Activated T-cell treated with anti-CD3 and anti-CD28 coated beads, Interleukin-2, amount 50 U/mL, for 1 hour (primary cell): ENCODE measurements at places on chromosomes 16 and 17.

GRCh38 chr17:74677558-74678466, 34.9 kb downstream of the CD300LF start:
- no peak for DNase-seq

GRCh38 chr16:927406-927805, 43.4 kb downstream of the LMF1 start:
- no peak for DNase-seq

DNA sequence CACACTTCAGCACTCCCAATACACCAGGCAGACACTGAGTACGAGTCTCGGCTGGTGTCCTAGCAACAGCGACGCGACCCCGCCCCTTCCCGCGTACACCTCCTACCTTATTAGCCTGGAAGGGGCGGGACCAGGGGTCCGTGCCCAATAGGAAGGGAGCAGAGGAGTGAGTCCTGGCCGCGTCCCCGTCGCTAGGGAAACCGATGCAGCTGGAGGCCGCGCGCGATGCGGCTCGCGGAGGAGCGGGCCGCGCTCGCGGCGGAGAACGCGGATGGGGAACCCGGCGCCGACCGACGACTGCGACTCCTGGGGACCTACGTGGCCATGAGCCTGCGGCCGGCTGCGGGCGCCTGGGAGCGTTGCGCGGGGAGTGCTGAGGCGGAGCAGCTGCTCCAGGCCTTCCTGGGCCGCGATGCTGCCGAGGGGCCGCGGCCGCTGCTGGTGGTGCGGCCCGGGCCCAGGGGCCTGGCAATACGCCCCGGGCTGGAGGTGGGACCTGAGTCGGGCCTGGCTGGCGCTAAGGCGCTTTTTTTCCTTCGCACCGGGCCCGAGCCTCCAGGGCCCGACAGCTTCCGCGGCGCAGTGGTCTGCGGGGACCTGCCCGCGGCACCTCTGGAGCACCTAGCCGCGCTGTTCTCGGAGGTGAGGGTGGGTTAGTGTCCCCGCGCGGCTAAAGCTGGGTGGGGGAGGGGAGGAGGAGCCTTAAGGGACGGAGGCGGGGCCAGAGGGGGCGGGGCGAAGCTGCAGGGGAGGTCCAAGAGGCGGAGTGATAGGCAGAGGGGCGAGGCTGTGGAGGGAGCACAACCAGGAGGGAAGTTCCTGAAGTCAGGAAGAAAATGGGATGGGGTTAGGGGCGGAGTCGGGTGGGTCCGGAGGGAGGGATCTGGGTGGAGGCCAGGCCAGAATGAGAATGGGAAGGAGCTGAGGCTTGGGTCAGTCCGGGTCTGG, at the start of gene DNAH9:
TSS of gene DNAH9 (plus strand) at position 197 of the 948 bp plus-strand sequence. CDS start at position 226, 29 bp downstream.
- no peak for DNase-seq

DNA sequence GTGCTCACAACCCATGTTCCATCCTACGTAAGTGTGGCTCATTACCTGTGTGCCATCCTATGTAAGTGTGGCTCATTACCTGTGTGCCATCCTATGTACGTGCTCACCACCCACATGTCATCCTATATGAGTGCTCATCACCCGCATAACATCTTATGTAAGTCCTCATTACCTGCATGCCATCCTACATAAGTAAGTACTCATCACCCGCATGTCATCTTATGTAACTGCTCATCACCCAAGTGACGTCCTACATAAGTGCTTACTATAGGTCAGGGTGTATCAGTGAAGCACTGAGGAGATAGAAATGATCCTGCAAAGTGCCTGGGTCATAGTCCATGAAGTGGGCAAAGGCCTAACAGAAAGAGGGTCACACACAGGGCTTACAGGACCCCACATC, 93.1 kb downstream of the AXIN2 start:
- no peak for DNase-seq

- DNase-seq = no peak
Measured at GRCh38 chr17:28174352-28175046, 132.0 kb downstream of the NLK start.

DNA sequence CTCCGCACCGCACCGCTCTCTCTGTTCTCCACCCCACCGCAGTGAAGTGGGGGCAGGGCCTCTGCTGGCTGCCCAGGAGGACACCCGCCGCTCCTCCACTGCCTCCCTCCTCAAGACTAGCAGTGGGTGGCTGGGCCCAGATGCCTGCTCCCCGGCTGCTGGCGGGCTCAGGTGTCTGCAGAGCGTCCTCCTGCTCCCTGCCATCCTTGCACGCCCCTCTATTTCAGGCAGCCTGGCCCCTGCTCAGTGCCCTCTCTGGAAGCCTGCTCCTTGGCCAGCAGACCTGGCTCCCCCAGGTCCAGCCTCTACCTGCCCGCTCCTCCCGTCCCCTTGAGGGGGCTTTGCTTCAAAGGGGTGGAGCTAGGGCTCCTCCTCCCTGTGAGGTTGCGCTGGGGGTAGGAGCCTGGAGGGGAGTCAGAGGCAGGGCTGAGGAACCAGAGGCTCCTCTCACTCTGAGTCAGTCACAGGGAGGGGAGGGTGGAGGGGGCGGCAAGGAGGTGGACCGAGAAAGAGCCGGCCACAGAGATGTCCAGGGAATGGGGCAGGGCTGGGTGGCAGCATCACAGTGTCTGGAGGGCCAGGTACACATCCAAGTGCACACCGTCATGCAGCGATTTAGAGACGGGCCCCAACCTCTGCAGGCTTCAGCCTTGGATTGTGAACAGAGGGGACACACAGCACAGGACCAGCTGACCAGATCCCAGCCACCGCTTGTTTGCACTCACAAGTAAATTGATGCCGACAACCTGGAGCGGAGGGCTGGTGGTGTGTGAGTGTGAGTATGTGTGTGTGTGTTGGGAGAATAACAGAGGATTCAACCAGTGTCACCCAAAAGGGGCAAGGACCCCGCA, 9.8 kb upstream of the TMEM92 start:
- DNase-seq = no peak

GRCh38 chr16:27639561-27640276, 89.8 kb downstream of the KATNIP start:
- no peak for DNase-seq
